ENCODE measurements at places on chromosomes 3 and 15. TPM values are rescaled to one million over a fixed set of nuclear protein-coding genes. Genes with fewer than 3 reads are reported as not detected.

DNA sequence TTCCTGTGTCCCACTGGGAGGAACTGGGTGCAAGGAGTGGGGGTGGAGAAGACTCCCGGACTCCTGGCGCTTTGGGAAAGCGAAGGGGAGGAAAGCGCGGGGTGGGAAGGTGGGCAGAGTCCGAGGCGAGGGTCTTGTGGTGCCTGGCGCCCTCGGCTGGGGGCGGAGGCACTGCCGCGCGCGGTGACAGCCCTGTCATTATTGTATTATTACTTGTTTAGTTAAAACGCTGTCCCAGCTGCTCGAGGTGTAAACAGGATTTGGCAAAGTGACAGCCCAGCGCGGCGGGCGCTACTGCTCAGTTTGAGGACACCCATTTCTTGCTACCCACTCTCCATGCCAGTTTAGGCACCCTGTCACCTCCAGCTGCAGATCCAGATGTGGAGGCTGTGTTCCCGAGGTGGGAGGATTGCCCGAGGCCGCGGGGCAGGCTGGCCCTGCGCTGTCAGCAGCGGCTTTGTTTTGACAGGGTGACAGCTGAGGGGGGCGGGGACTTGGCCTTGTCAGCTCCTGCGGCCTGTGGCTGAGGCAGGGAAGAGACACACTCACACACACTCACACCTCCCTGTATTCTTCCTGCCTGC lies 1.0 kb downstream of the KAT2B start:
- DNase-seq, result peak; percentile 49

- no peak for DNase-seq
Measured at GRCh38 chr3:23390446-23390845, 187.3 kb downstream of the UBE2E2 start.

Gene DBR1
- total RNA-seq, result 17.5 TPM

- DNase-seq, result no peak
Measured at GRCh38 chr3:123374016-123374415, 74.9 kb downstream of the ADCY5 start.

Gene HHLA2
- not detected for total RNA-seq

DNA sequence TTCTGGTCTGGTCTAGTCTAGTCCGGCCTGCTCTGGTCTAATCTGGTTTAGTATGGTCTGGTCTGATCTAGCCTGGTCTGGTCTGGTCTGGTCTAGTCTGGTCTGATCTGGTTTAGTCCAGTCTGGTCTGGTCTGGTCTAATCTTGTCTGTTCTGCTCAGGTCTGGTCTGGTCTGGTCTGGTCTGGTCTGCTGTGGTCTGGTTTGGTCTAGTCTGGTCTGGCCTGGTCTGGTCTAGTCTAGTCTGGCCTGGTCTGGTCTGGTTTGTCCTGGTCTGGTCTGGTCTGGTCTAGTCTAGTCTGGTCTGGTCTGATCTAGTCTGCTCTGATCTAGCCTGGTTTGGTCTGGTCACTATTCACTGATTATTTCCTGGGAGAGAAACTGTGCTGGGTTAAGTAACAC lies 84.1 kb upstream of the PRR23E start:
- no peak for DNase-seq

GRCh38 chr3:126264952-126265351 lies 84.6 kb upstream of the ALDH1L1 start:
- no peak for DNase-seq
